ENCODE measurements at places on chromosomes 12 and 14. TPM values are rescaled to one million over a fixed set of nuclear protein-coding genes. Genes with fewer than 3 reads are reported as not detected.

Gene CLEC2A
- not detected for total RNA-seq

Gene PRR4
- 9.5 TPM for total RNA-seq

Gene FGF6
- total RNA-seq = not detected

Gene ALDH1L2
- total RNA-seq = 18.5 TPM

Gene GUCY2C
- total RNA-seq = not detected

Gene SLC7A8
- total RNA-seq = not detected

Gene GPR68
- not detected for total RNA-seq

Gene CLEC2D
- total RNA-seq = 0.49 TPM

Gene SERPINA12
- total RNA-seq = not detected

Gene NCOR2
- total RNA-seq = 41.2 TPM

Gene CMA1
- not detected for total RNA-seq

Gene EPYC
- not detected for total RNA-seq

Gene GALNT8
- total RNA-seq = not detected

Gene ITGA7
- 6.9 TPM for total RNA-seq

Gene PRKAG1
- 128 TPM for total RNA-seq

Gene KRT85
- total RNA-seq = not detected

Gene PPM1H
- 3.0 TPM for total RNA-seq

Gene SLC10A1
- total RNA-seq = not detected

Gene TMPRSS12
- not detected for total RNA-seq

Gene CLEC6A
- total RNA-seq = not detected

Gene EML5
- total RNA-seq = 2.8 TPM

Gene PDE3A
- 4.2 TPM for total RNA-seq

Gene GARIN6
- total RNA-seq = not detected

Gene BDKRB2
- 0.11 TPM for total RNA-seq

Gene CPNE6
- not detected for total RNA-seq

Gene ARHGAP9
- 2.2 TPM for total RNA-seq

Gene IRAK4
- total RNA-seq = 6.1 TPM

Gene KCNC2
- total RNA-seq = not detected

Gene TAS2R9
- total RNA-seq = not detected

Gene AP5M1
- 6.1 TPM for total RNA-seq

Gene OR6C2
- total RNA-seq = not detected

Gene PTHLH
- total RNA-seq = 21.7 TPM

Gene PIWIL1
- total RNA-seq = not detected

Gene TROAP
- total RNA-seq = 70.7 TPM

Gene KRT3
- total RNA-seq = not detected

Gene CFAP54
- 0.53 TPM for total RNA-seq

Gene GZMH
- total RNA-seq = not detected

Gene BICDL1
- 0.16 TPM for total RNA-seq

Gene RGS6
- total RNA-seq = not detected

Gene RBP5
- not detected for total RNA-seq

Gene SMAGP
- total RNA-seq = 25.6 TPM

Gene ABHD12B
- total RNA-seq = not detected

Gene CCDC175
- total RNA-seq = not detected

Gene RTN1
- total RNA-seq = 0.34 TPM

Gene PLCZ1
- total RNA-seq = 0.05 TPM

Gene COX8C
- total RNA-seq = not detected

Gene FOXM1
- 53.8 TPM for total RNA-seq
